Caco-2 (cell line): ENCODE measurements at places on chromosomes 5 and 9. TPM values are rescaled to one million over a fixed set of nuclear protein-coding genes. Genes with fewer than 3 reads are reported as not detected.

The MEGF10 gene
- not detected in 2 replicates for total RNA-seq

The PCDHGA7 gene
- 0.09 and 0.43 TPM in 2 replicates for total RNA-seq

The IFNA21 gene
- not detected in 2 replicates for total RNA-seq

The IL5 gene
- total RNA-seq: not detected in 2 replicates

The ZNG1F gene
- total RNA-seq: 4.9 and 5.2 TPM in 2 replicates

The ANKRD34B gene
- 0.07 TPM in 1 of 2 replicates, not detected in the other for total RNA-seq

DNA sequence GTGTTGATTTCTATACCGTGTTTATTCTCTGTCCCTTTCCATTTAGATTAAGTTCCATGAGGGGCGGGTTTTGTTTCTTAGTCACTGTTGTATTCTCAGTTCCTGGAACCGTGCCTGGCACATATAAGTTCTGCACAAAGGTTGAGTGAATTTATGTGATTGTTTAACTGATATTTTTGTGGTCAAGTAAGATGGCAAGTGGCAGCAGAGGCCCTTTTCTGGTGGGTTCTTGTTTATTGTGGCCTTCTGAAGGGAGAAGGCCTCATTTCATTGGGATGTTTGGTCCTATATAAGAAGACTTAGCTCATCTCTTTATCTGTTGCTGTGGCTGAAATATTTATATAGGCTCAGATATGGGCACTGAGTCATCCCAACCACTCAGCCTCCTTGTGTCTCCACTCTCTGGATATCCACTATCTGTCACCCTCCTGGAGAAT, 262.5 kb downstream of the PSAT1 start:
- no peak for DNase-seq

GRCh38 chr5:169910393-169910792, 69.9 kb downstream of the INSYN2B start:
- DNase-seq: no peak

DNA sequence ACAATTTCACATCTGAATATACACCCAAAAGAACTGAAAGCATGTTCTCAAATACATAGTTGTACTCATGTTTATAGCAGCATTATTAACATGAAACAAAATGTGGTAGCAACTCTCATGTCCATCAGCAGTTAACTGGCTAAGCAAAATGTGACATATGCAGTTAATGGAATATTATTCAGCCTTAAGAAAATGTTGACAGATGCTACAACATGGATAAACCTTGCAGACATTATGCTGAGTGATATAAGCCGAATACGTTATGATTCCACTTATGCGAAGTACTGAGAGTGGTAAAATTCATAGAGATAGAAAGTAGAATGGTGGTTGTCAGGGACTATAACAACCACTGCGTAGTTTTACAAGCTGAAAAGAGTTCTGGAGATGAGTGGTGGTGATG, 1469.0 kb upstream of the ACO1 start:
- DNase-seq: no peak

DNA sequence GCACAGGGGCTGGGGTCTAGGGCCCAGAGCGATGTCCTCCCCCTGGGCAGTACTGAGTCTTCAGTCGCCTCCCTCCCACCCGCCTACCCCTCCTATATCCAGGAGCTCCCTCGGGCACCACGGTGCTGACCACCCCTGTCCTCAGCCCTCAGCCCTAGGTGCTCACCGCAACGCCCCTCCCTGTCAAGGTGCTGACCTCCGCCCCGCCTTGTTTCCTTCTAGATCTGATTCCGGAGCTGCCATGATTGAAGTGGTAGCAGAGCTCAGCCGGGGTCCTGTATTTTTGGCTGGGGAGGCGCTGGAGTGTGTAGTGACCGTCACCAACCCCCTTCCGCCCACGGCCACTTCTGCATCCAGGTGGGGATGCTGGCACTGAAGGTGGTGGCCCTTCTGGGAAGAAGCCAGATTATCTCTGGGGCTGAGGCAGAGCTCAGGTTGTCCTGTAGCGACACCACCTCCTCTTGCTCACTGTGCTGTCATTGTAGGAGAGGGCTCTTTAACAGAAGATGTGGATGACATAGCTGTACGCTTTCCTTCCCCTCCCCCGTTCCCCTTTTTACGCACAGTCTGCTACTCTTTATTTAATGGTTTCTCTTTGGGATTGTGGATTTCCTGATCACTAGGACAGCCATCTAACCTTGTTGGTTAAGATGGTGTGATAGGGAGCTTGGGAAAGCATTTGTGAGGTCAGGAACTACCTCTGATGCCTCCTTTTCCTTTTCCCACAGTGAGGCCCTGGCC, 598 bp downstream of the RGP1 start:
- peak; percentile 57 for DNase-seq

GRCh38 chr5:35160486-35161116, 69.7 kb downstream of the PRLR start:
- no peak for DNase-seq

GRCh38 chr9:31034311-31034710, 1350.1 kb upstream of the ACO1 start:
- DNase-seq: no peak

DNA sequence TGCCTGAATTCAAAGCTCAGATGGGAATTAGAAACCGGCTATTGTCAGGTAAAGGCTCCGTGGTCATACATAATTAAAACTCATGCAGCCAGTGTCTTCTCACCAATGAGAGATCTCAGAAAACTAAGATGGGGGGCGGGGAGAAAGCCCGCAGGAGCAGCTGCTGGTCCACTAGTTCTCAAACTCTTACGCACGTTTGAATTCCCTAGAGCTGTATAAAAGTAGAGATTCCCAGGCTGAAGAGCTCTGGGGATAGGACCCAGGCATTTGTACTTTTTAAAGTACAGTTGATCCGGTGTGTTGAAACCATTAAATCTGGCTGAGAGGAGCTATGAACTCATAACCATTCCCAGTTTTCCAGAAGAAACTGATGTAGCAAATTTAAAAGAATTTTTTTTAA, 68.5 kb downstream of the FRMD3 start:
- no peak for DNase-seq

GRCh38 chr5:150931368-150931965, 26.7 kb upstream of the ZNF300 start:
- DNase-seq: no peak

GRCh38 chr5:117249086-117249815, 674.6 kb upstream of the SEMA6A start:
- no peak for DNase-seq
